Fibroblast of pulmonary artery (primary cell): ENCODE measurements at places on chromosomes 2 and 18.
A peak's percentile ranks its signal among the peaks of the same experiment; 100 is the strongest.

DNA sequence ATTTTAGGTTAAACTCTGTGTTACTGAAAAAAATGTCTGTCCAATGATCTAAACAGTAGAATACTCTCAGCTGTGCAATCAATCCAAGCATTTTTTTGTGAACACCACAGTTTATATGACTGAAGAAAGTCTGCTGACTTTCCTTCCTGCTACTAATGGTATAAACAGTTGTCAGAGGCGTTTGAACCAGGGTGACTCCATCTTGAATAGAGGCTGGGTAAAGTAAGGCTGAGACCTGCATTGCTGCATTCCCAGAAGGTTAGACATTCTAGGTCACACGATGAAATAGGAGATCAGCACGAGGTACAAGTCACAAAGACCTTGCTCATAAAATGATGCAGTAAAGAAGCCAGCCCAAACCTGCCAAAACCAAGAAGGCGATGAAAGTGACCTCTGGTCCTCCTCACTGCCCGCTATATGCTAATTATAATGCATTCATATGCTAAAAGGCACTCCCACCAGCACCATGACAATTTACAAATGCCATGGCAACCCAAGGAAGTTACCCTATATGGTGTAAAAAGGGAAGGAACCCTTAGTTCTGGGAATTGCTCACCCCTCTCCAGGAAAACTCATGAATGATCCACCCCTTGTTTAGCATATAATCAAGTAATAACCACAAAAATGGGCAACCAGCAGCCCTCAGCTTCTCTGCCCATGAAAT lies 31.3 kb downstream of the POU3F3 start:
- DNase-seq: no peak

GRCh38 chr2:62099050-62099449 lies 96.9 kb upstream of the B3GNT2 start:
- no peak for DNase-seq

DNA sequence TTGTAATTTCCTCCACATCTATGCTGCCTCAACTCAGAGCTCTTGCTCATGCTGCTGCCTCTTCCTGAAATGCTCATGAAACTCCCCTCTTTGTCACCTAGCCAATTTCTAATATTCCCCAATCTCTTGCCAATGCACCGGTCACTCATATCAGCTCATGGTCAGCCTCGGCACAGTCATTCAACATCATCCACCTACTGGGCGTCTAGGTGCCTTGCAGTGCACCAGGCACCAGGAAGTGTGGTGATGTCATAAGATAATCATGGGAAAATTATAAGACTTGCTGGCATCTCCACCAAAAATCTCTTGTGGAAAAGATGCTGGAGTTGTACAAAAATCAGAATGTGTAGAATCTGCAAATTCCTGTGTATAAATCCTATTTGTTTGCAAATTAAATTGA lies 52.6 kb upstream of the RAB27B start:
- DNase-seq: peak; percentile 93

DNA sequence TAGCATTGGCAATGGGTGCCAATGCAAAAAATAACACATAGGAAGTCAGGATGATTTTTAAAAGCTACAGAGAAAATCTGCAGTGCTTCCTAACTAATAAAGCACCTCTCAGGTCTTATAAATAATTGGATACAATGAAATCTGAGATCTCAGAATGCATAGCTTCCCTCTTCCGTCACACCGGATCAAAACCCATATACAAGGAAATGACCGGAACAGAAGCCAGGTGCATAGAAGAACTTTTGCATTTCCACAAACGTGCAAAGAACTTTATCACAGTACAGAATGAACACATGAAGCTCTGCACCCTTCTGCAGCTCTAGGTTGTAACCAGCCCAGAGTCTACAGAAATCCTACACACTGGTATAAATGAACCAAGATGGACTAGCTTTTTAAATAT lies 145.4 kb downstream of the TCF4 start:
- no peak for DNase-seq

DNA sequence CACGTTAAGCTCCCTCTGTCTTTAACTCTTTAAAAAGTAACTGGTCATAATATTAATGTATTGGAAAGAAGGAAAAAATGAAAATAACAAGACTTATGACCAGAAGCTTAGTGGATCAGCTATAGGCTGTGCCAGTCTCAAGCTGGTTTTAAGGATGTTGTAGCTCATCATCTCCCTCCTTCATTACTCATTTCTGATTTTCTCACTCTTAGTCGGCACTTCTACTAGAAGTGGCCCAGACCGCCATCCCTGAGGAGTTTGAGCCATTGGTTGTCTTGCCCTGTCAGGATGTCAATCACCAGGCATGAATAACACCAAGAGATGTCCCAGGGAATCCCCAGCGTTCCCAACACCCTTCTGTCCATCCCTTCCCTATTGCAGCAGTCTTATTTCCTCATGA lies 151.5 kb downstream of the ASXL3 start:
- DNase-seq: no peak

- DNase-seq: no peak
Observed at GRCh38 chr2:236855866-236856847, 229.5 kb upstream of the COPS8 start.

- no peak for DNase-seq
Observed at GRCh38 chr2:53697092-53697491, 70.5 kb upstream of the CHAC2 start.

- DNase-seq: peak; percentile 67
Observed at GRCh38 chr2:163401481-163401880, 334.3 kb downstream of the FIGN start.

GRCh38 chr2:151459358-151459757 lies 49.7 kb downstream of the RIF1 start:
- peak; percentile 58 for DNase-seq

GRCh38 chr2:10658041-10658913 lies 31.5 kb downstream of the NOL10 start:
- DNase-seq: peak; percentile 64

DNA sequence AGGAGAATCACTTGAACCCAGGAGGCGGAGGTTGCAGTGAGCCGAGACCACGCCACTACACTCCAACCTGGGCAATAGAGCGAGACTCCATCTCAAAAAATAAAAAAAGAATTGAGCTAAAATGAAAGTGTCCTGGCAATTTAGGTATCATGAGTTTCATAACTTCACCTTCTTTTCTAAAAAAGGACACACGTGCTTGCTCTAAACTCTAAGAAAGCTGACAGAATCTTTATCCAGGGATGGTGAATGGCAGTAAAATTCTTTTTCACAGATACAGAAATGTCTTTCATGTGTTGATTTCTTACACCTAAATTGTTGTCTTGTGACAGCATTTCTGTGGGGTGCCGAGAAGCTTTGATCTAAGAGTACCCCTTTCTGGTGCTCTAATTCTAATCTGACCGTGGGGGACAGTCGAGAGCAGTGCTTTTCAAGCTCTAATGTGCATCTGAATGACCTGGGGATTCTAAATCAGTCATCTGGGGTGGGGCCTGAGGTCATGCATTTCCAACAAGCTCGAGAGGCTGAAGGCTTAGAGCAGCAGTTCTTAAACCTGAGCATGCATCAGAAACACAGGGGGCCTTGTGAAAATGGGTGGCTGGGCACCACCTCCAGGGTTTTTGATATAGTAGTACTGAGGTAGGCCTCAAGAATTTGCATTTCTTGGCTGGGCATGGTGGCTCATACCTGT lies 42.1 kb upstream of the REL start:
- no peak for DNase-seq

- DNase-seq: no peak
Observed at GRCh38 chr2:129757366-129757914, 222.0 kb upstream of the RAB6C start.

- DNase-seq: no peak
Observed at GRCh38 chr18:44958455-44958854, 277.8 kb downstream of the SETBP1 start.

GRCh38 chr2:85073033-85073432 lies 60.2 kb upstream of the TCF7L1 start:
- DNase-seq: no peak

GRCh38 chr2:61263830-61264229 lies 101.8 kb downstream of the C2orf74 start:
- no peak for DNase-seq

DNA sequence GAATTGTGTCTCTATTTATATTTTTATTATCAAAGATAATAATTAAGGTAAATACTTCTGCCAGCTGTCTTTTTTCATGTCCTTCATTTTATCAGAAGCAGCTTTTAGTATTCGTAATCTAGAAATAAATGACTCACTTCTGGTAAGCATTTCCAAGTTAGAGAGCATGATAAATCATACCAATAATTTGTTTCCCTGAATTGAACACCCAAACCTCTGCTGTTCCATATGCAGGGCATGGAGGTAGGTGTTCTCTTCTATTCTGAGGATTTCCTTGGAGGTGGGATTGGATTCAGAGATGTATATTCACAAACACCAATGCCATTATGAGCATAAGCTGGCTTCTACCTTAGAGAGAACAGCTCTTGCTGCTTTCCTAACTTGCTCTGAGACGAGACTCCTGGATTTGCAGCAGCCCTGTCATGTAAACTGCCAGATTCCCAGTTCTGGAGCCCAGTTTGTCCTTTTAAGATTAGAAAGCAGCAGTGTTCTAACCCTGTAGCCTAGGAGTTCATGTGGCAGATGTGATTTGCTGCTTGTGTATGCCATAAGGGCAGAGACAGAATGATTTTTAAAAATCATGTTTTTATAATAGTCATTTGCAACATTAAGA lies 47.5 kb downstream of the SKA1 start:
- DNase-seq: peak; percentile 31

DNA sequence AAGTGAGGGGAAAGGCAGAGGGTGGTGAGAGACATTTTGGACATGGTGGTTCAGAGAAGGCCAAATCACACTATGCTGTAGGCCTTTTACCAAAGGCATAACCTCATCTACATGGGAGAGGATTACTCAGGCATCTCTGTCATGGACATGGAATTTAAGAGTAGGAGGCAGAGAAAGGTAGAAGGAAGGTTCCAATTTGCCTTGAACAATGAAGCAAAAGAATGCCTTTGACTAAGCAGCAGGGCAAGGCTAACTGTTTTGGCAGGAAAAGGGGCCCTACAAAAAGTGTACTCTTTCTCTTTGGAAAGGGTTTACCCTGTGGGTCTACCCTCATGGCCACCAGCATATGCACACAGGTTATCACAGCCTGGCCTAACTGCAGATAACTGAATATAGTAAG lies 45.6 kb upstream of the RNU4ATAC start:
- DNase-seq: peak; percentile 77

- DNase-seq: peak; percentile 65
Observed at GRCh38 chr2:42116195-42117181, 52.7 kb upstream of the EML4 start.

DNA sequence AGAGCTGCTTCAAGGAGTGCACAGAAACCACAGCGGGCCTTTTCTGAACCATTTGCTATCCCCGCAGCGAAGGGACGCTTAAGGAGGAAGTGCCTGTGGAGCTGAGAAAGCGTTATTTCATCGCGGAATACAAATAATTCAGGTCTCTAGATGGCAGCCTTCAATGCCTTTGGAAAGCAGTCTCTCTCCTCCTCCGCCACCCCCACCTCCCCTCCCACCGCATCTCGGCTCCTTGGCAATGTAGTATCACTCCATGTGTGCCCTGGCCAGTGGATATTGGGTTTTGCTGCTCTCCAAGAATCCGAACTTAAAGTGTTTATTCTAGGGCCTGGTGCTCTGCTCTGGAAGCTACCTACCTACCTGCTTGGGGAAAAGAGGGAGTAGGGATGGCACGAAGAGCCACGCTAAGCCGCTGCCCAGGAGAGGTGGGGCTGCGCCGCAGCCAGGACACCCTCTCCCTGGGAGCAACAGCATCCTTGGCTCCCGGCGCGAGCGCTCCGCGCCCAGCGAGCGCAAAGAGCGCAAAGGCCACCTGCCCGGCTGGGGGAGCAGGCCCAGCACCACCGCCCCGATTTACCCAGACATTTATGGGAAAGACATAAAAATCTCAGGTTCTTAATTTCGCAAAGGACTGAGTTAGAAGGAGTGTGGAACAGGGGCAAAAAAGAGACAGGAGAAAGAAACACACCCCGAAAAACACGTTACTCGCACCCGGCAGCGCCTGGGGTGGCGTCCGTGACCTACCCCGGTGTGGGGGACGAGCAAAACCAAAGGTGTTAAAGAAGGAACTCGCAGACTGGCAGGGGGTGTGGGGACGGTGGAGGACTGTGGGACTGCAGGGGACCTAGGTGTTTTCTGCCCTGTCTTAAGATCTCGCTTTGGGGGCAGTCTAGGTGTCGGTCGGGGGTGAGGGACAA lies 1.0 kb downstream of the SPHKAP start:
- DNase-seq: no peak

DNA sequence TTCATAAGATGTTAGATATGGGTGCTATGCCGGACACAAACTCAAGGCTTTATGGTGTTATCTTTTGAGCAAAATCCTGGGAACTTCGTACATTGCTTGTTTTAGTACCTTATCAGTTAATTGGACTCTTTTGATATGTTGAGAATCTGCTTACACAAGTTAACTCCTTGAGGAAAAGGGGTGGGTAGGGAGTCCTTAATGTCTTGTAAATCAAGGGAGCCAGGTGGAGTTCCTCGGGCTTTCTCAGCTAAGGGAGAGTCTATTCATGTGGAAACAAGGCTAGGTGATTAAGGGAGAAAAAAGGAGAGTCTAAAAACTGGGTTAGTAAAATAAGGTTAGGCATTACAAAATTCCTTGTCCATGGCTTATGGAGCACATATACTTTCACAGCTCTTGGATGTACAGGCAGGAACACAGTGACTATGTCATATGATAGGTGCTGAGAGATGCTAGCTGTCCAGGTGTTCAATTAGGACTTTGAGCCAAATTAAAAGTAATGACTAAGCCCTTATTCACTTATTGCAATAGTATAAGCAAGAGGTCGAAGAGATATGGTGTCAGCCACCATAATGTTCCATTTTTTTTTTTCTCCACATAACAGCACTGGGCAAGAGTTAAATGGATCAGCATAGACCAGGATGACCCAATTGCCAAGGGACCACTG lies 59.5 kb upstream of the DYNAP start:
- DNase-seq: no peak

DNA sequence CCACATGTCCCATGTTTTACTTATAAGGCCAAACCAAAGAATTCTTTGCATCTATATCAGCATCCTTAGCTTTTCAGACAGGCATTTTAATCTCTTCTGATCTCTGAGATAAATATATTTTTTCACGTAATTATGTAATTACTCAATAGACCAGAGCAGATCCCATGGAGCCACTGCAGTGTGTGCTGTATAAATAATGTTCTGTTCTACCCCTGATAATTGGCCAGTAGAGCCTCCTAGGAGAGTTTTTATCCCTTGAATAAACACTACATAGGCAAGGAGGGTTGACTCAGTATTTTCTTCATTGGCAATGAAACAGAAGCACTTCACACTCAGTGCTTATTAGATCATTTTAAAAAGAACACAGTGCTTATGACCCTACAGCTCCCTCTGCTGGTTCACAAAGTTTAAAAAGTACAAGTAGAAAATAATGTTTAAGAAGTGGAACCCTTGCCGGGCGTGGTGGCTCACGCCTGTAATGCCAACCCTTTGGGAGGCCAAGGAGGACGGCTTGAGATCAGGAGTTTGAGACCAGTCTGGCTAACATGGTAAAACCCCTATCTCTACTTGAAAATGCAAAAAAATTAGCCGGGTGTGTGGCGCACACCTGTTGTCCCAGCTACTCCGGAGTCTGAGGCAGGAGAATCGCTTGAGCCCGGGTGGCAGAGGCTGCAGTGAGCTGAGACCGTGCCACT lies 91.9 kb downstream of the PPP1R1C start:
- peak; percentile 91 for DNase-seq

GRCh38 chr18:6743999-6744398 lies 14.5 kb downstream of the ARHGAP28 start:
- DNase-seq: no peak

- DNase-seq: no peak
Observed at GRCh38 chr2:30512243-30512886, 65.3 kb downstream of the LCLAT1 start.

- DNase-seq: no peak
Observed at GRCh38 chr2:68726608-68727367, 7.8 kb upstream of the ARHGAP25 start.
